ENCODE measurements at places on chromosomes 5 and 9. TPM values are rescaled to one million over a fixed set of nuclear protein-coding genes. Genes with fewer than 3 reads are reported as not detected.

Gene ANKDD1B
- total RNA-seq: 1.3 TPM

Gene SLC34A3
- total RNA-seq: not detected

Gene DNM1
- total RNA-seq: 0.69 TPM

Gene STC2
- 6.6 TPM for total RNA-seq

Gene TCF7
- 0.31 TPM for total RNA-seq

Gene CDX1
- total RNA-seq: not detected

Gene ROPN1L
- total RNA-seq: 1.6 TPM

Gene CDC20B
- total RNA-seq: not detected

Gene UBE2D2
- total RNA-seq: 52.2 TPM

Gene CCNJL
- total RNA-seq: 3.2 TPM

Gene CCNI2
- total RNA-seq: 0.06 TPM

Gene MORN5
- total RNA-seq: 0.49 TPM

Gene PTGS1
- total RNA-seq: 5.9 TPM

Gene ANKRD33B
- total RNA-seq: 0.65 TPM

Gene DMGDH
- 0.50 TPM for total RNA-seq

Gene ARHGEF28
- total RNA-seq: 243 TPM

Gene GRM6
- total RNA-seq: not detected

Gene CCL21
- total RNA-seq: 0.76 TPM

Gene SOHLH1
- total RNA-seq: not detected

Gene TSSK1B
- not detected for total RNA-seq

Gene F2RL2
- 0.16 TPM for total RNA-seq

Gene PDE8B
- not detected for total RNA-seq

Gene FER
- total RNA-seq: 45.0 TPM

Gene UAP1L1
- total RNA-seq: 23.3 TPM

Gene WHRN
- total RNA-seq: under 0.01 TPM

Gene ZNF883
- 0.50 TPM for total RNA-seq

Gene TMEM8B
- 0.57 TPM for total RNA-seq

Gene ELOVL7
- 0.38 TPM for total RNA-seq

Gene ZNF366
- 12.3 TPM for total RNA-seq

Gene MYMK
- not detected for total RNA-seq

Gene BTNL3
- total RNA-seq: not detected

Gene RASGRF2
- total RNA-seq: 39.3 TPM

Gene IFNK
- total RNA-seq: not detected

Gene OBP2B
- not detected for total RNA-seq

Gene FOXI1
- not detected for total RNA-seq

Gene DDX4
- total RNA-seq: not detected
